Activated naive CD8-positive, alpha-beta T cell treated with anti-CD3 and anti-CD28 coated beads for 36 hours (primary cell): ENCODE measurements at places on chromosomes 11 and 22.
A peak's percentile ranks its signal among the peaks of the same experiment; 100 is the strongest.

DNA sequence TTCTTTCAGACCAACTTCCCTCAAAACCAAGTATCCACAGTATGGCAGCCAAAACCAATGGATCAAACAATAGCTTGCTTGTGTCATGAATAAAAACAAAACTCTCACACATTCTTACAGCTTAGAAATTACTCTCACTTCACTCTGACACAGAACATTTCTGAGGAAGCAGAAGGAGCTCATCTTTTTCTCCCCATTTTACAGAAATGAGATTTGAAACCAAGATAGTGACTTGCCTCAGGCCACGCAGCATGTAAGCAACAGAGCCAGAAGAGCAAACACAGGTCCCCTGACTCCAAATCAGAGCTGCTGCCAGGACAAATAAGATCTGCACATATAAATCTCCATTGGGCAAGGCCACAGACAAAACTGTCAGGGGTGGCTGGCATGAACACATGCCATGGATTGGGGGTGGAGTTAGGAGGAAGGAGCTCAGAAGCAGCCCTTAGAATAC is 64.8 kb downstream of the RAB30 start:
- H3K27ac ChIP-seq: peak overlapping the region; percentile 57
- no peak for DNase-seq
- H3K4me3 ChIP-seq: no peak overlapping the region
- peaks cover 49% of the 10 kb centered on the region for H3K4me1 ChIP-seq
- H3K27me3 ChIP-seq: no peaks in the 10 kb centered on the region

- no peak for DNase-seq
- no peaks in the 10 kb centered on the region for H3K27me3 ChIP-seq
- H3K36me3 ChIP-seq: no peaks in the 10 kb centered on the region
- H3K4me1 ChIP-seq: no peaks in the 10 kb centered on the region
Measured at GRCh38 chr11:112357488-112357887, 96.8 kb upstream of the PLET1 start.

GRCh38 chr11:106159836-106160235 is 82.4 kb downstream of the AASDHPPT start:
- DNase-seq: no peak
- H3K27ac ChIP-seq: no peak overlapping the region
- peaks cover 9% of the 10 kb centered on the region for H3K27me3 ChIP-seq
- no peaks in the 10 kb centered on the region for H3K4me1 ChIP-seq
- H3K36me3 ChIP-seq: no peaks in the 10 kb centered on the region

- peaks cover 7% of the 10 kb centered on the region for H3K27me3 ChIP-seq
- no peak overlapping the region for H3K4me3 ChIP-seq
- peaks cover 17% of the 10 kb centered on the region for H3K4me1 ChIP-seq
- no peaks in the 10 kb centered on the region for H3K36me3 ChIP-seq
Measured at GRCh38 chr11:114319716-114320328, 23.6 kb downstream of the NNMT start.

- H3K4me1 ChIP-seq: peaks cover 25% of the 10 kb centered on the region
- no peak overlapping the region for H3K27ac ChIP-seq
- H3K36me3 ChIP-seq: no peaks in the 10 kb centered on the region
Measured at GRCh38 chr11:77075425-77075905, 8.7 kb downstream of the CAPN5 start.

DNA sequence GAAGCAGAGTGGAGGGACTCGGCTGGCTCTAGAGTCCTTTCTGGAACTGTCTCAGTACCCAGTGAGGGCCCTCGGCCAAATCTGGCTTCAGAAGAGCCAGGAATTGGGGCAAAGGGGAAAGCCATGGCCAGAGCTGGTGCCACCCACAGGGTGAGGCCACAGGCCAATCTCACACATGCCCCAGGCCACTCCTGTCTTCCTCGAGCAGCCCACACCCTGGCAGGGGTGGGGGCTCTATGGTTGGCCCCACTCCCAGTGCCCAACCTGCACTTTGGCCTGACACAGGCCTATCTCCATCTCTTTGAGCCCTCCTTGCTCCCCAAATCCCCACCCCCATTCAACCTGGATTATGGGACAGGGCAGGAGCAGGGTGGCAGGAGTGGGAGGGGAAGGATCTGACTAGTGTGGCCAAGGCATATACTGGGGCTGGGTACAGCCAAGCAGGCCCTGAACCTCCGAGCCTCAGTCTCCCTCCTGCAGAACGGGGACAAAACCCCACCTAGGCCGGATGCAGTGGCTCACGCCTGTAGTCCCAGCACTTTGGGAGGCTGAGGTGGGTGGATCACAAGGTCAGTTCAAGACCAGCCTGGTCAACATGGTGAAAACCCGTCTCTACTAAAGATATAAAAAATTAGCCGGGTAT is 6.9 kb downstream of the TST start:
- no peaks in the 10 kb centered on the region for H3K4me1 ChIP-seq
- no peaks in the 10 kb centered on the region for H3K36me3 ChIP-seq
- no peak overlapping the region for H3K4me3 ChIP-seq
- DNase-seq: no peak

DNA sequence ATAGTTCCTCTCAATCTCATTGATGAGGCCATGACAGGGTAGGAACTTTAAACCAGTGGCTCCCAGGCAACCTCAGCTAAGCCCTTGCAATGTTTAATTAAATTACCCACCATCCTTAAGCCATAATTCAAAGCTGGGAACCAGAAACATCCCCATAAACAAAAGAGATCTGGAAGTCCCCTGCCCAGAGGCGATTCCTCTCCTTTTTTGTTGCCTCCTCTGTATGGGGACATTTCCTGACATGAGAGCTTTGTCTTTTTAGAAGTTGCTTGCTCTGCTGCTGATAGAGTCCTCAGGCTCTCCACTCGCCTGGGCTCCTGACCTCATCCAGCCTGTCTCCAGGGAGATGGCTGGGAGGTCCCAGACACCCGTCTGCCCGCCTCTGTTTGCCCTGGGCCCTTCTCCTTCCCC is 3.2 kb downstream of the DTX4 start:
- H3K4me3 ChIP-seq: no peak overlapping the region
- H3K36me3 ChIP-seq: no peaks in the 10 kb centered on the region
- no peak for DNase-seq
- peaks cover 9% of the 10 kb centered on the region for H3K4me1 ChIP-seq

DNA sequence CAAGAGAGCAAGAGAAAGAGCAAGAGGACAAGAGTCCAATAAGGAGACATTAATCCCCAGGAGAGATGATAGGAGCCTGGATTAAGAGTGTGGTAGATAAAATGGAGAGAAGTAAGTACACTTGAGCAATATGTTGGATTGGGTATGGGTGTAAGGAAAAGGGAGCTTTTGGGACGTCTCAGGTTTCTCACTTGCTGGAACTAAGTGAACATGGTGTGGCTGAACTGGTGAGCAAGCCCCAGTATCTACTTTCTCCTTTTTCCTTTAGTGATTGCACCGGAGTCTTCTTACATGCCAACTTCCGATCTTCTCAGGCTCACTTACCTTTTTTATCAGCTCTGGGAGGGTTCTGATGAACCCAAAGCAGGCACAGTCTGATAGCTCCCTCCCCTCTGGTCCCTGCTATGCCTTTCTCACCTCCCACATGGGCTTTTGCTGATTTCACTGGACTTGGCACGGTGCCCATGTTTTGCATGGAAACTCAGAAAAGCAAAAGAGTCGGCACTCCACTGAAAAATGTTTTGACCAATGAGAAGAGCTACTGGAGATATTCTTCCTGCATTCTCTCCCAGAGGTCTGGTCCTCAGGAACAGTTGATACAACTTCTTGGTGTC is 14.5 kb upstream of the APLNR start:
- H3K27ac ChIP-seq: no peak overlapping the region
- H3K36me3 ChIP-seq: no peaks in the 10 kb centered on the region
- no peak for DNase-seq

GRCh38 chr11:113444502-113445123 is 30.6 kb downstream of the DRD2 start:
- peaks cover 13% of the 10 kb centered on the region for H3K27me3 ChIP-seq
- DNase-seq: no peak
- H3K27ac ChIP-seq: no peak overlapping the region
- H3K36me3 ChIP-seq: no peaks in the 10 kb centered on the region

GRCh38 chr11:7251836-7252682 is at the start of gene SYT9:
Gene SYT9, plus strand, starts transcription at chr11:7251904. Its CDS starts 283 bp downstream, at chr11:7252187.
- H3K4me3 ChIP-seq: peak within 1 kb of the TSS; percentile 50
- no peaks in the 10 kb centered on the region for H3K36me3 ChIP-seq
- H3K27me3 ChIP-seq: peaks cover 63% of the 10 kb centered on the region
- peak; percentile 47 for DNase-seq
- H3K27ac ChIP-seq: no peak within 1 kb of the TSS

- H3K27ac ChIP-seq: peak overlapping the region; percentile 32
- H3K27me3 ChIP-seq: no peaks in the 10 kb centered on the region
- peaks cover 2% of the 10 kb centered on the region for H3K4me1 ChIP-seq
- H3K36me3 ChIP-seq: peaks cover 10% of the 10 kb centered on the region
Measured at GRCh38 chr11:13391217-13391616, 71.8 kb downstream of the BTBD10 start.

DNA sequence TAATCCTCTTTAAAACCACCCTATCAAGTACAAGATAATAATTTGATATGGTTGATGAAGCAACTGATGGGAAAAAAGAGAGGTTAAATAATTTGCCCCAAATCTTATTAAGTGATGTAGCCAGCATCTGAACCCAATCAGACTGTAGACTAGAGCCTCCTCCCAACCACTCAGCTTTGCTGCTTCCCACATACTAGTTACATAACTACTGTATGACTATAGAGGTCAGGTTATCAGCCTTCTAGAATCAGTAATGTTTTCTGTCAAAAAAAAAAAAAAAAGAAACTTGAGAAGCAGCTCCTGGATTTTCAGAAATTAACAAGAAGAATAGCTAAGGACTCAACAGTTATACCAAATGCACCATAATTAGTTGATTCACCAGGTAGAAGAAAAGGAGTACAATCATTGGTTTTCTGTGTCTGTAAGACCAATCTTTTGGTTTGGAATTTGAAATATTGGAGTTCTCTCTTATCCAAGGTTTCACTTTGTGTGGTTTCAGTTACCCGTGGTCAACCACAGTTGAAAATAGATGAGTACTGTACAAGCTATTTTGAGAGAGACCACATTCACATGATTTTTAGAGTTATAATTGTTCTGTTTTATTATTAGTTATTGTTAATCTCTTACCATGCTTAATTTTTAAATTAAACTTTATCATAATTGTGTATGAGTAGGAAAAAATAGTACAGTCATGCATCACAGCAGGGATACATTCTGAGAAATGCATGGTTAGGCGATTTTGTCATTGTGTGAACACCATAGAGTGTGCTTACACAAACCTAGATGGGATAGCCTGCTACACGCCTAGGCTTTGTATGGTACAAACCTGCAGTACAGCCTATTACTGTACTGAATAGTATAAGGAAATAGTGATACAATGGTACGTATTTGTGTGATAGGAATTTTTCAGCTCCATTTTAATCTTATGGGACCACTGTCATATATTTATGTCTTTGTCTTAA is 72.2 kb downstream of the PDHX start:
- H3K4me3 ChIP-seq: no peak overlapping the region
- no peaks in the 10 kb centered on the region for H3K27me3 ChIP-seq
- DNase-seq: no peak
- H3K4me1 ChIP-seq: peaks cover 12% of the 10 kb centered on the region
- H3K27ac ChIP-seq: no peak overlapping the region

DNA sequence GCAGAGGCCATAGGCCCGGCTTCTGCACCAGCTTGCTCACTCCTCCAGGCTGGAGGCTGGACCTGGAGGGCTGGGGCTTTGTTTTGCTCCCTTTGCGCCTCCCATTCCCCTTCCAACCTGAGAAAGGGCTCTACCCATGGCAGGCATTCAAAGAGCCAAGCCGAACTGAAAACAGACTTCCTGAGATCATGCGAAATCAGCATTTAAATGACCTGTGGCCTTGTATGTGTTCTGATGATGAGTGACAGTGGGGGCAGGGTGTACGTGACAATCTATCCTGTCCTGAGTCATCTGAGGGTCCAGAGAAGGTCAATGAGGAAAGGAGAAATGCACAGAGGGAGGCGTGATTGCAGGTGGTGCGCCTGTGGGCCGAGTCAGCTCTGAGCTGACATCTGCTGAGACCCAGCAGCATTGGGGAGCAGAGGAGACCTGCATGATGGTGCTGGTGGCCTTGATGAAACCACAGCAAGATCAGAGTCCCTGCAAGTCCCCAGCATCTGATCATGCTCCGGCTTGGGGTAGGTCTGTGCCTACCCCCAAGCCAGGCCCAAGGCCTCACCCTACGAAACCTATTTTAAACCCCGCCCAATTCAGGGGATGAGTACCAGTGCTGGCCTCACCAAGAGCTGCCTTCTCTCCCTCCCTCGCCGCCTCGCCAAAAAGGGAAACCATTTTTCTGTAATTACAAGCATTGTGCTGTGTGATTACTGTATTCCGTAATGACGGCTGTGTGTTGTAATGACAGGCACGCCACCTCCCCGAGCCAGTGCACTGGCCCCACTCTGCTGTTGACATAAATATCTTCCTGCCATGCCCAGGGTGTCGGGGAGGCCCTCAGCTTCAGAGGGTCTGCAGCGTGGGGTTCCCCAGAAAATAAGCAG is 95.2 kb upstream of the ANO1 start:
- H3K27me3 ChIP-seq: peaks cover 61% of the 10 kb centered on the region
- H3K27ac ChIP-seq: no peak overlapping the region
- H3K4me1 ChIP-seq: no peaks in the 10 kb centered on the region
- H3K36me3 ChIP-seq: no peaks in the 10 kb centered on the region
- H3K4me3 ChIP-seq: no peak overlapping the region

- H3K36me3 ChIP-seq: no peaks in the 10 kb centered on the region
- H3K27me3 ChIP-seq: peaks cover 5% of the 10 kb centered on the region
- peaks cover 3% of the 10 kb centered on the region for H3K4me1 ChIP-seq
- no peak overlapping the region for H3K4me3 ChIP-seq
- H3K27ac ChIP-seq: no peak overlapping the region
- no peak for DNase-seq
Measured at GRCh38 chr22:38416621-38417251, 38.3 kb downstream of the KCNJ4 start.

DNA sequence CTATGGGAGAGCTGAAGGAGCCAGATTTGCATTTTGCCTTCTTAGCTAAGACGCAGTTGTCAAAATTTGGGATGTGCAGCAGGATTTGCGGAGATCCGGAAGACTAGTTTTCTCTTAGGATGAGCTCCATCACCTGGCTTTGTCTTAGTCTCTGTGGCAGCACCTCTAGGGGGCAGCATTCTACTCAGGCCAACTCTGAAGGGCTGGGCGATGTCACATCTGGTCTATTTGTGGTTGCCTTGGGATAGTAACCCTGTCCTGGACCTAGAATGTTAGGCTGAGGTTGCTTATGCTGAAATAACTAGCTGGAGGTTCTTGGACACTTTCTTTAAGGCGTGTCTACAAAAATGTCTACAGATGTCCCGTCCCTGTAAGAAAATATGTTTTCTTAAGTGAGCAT is 116.2 kb downstream of the FAT3 start:
- no peaks in the 10 kb centered on the region for H3K4me1 ChIP-seq
- no peaks in the 10 kb centered on the region for H3K36me3 ChIP-seq
- no peaks in the 10 kb centered on the region for H3K27me3 ChIP-seq
- no peak overlapping the region for H3K27ac ChIP-seq
- no peak overlapping the region for H3K4me3 ChIP-seq
- no peak for DNase-seq

DNA sequence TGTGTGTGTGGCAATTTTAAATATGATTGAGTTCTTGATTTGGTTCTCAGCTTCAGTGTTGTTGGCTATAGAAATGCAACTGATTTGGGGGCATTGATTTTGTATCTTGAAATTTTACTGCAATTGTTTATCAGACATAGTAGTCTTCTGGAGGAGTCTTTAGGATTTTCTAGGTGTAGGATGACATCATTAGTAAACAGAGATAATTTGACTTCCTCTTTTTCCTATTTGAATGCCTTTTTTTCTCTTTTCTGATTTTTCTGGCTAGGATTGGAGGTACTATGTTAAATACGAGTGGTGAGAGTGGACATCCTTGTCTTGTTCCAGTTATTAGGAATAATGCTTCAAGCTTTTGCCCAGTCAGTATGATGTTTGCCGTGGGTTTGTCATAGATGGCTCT is 124.9 kb downstream of the MSANTD4 start:
- no peak overlapping the region for H3K27ac ChIP-seq
- H3K27me3 ChIP-seq: no peaks in the 10 kb centered on the region
- H3K4me3 ChIP-seq: no peak overlapping the region
- no peaks in the 10 kb centered on the region for H3K36me3 ChIP-seq
- no peaks in the 10 kb centered on the region for H3K4me1 ChIP-seq
